ENCODE measurements at places on chromosomes 12 and 14. TPM values are rescaled to one million over a fixed set of nuclear protein-coding genes. Genes with fewer than 3 reads are reported as not detected.

- H3K27ac ChIP-seq, result no peak overlapping the region
- no peak overlapping the region for H3K4me3 ChIP-seq
- H3K4me1 ChIP-seq, result no peaks in the 10 kb centered on the region
- H3K36me3 ChIP-seq, result peaks cover 3% of the 10 kb centered on the region
- no peak for DNase-seq
Observed at GRCh38 chr14:101820283-101820798, 58.8 kb downstream of the PPP2R5C start.

GRCh38 chr12:107593713-107594381 is 91.8 kb upstream of the PWP1 start:
- no peak overlapping the region for H3K27ac ChIP-seq
- no peaks in the 10 kb centered on the region for H3K36me3 ChIP-seq
- H3K4me1 ChIP-seq, result no peaks in the 10 kb centered on the region
- H3K27me3 ChIP-seq, result no peaks in the 10 kb centered on the region
- DNase-seq, result peak; percentile 5
- no peak overlapping the region for H3K4me3 ChIP-seq

GRCh38 chr14:95023115-95023514 is 134.2 kb downstream of the DICER1 start:
- DNase-seq, result no peak
- H3K4me1 ChIP-seq, result no peaks in the 10 kb centered on the region
- no peaks in the 10 kb centered on the region for H3K27me3 ChIP-seq
- no peaks in the 10 kb centered on the region for H3K36me3 ChIP-seq
- H3K27ac ChIP-seq, result no peak overlapping the region

GRCh38 chr14:103604620-103605019 is 24.4 kb upstream of the KLC1 start:
- no peaks in the 10 kb centered on the region for H3K36me3 ChIP-seq
- no peak for DNase-seq
- H3K4me3 ChIP-seq, result no peak overlapping the region
- no peaks in the 10 kb centered on the region for H3K27me3 ChIP-seq
- peaks cover 15% of the 10 kb centered on the region for H3K4me1 ChIP-seq

KRT80 gene
- total RNA-seq, result 0.33 TPM

GRCh38 chr12:57726151-57726883 is 12.2 kb downstream of the AGAP2 start:
- H3K4me3 ChIP-seq, result peak overlapping the region; percentile 82
- H3K27ac ChIP-seq, result peak overlapping the region; percentile 90
- peak; percentile 96 for DNase-seq

DNA sequence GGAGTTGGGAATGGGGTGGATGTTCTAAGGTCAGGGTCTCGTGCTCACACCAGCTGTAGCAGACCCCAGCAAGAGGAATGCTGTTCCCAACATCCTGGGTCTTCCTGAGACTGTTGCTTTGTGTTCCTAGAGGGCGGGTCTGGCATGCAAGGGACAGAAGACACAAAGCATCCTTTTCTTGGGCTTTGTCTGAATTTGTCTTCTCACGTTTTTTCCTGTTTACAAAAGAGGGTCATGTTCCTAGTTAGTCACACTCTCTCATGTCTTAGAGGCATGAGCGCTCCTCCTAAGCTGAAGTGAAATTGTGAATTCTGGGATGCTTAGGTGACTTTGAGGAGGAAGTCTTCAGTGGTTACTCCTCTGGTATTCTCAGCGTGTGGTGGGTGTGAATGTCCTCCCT is 9.6 kb upstream of the TAMALIN start:
- H3K27me3 ChIP-seq, result no peaks in the 10 kb centered on the region
- no peak for DNase-seq
- no peak overlapping the region for H3K4me3 ChIP-seq
- H3K36me3 ChIP-seq, result peaks cover 14% of the 10 kb centered on the region

CARMIL3 gene
- total RNA-seq, result 0.49 TPM

TMED10 gene
- 275 TPM for total RNA-seq

Data from A673 (cell line).